ENCODE measurements at places on chromosomes 7 and 10.

DNA sequence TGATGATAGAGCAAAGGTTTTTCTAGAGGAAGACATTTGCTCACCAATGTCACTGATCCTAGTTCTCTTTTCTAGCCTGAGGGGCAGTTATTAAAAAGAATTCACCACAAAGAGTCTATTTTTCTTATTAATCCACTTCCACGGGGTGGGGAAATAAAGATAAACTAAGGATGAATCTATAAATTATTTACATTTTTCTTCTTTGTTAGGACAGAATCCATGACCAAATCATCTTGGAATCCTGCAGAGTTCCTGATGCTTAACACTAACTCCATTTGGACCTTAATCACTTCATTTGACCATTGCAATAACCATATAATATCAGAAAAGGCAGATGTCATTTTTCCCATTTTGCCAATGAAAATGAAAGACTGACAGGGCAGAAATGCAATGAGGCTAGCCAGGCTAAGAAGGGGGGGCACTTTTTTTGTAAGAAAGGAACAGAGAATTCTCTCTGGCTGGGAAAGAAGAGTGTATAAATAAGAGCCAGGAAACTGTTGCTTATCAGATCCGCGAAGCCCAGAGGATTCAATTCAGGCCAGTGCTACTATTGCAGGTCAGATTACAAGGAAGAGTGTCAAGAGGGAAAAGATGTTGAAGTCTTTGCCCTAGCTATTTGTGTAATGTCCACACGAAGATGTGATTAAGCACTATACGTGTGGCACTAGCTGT, 433.2 kb downstream of the TNS3 start:
- no peak for DNase-seq

GRCh38 chr10:124075231-124075955, 18.0 kb downstream of the CHST15 start:
- no peak for DNase-seq

DNA sequence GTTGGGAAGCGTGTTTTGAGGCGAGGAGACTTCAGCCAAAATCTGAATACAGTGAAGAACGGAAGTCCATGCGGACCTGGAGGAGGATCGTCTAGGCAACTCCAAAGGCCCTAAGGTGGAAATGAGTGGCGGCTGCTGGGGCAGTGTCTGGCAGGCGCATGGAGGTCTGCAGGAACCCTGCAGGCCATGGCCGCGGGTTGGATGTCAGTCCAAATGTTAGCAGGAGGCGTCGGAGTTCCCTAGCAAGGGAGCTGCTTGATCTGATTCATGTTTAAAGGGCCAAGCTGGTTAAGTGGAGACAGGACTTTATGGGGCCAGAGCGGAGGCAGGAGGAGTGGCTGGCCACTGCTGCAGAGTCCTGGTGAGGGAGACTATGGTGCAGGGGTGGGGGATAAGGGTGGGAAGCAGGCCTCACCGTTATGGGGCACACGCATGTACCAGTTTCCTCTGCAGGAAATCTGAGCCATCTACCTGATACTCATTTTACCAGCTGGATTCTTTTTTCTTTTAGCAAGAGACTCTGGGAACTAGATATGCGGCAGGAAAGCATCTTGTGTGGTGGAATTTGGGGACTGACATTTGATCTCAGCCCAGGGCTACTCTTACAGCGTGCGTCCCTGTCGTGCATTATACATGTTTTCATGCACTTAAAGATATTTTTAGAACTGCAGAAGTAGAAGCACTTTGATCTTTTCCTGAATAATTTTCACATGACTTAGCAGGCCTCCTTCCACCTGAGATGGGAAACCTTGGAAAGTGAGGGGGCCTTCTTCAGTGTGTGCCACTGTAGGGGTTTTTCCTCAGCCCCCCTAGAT, 6.6 kb upstream of the REPIN1 start:
- DNase-seq = no peak

GRCh38 chr7:44150466-44150832, 9.3 kb upstream of the MYL7 start:
- no peak for DNase-seq

- no peak for DNase-seq
These were observed 4.2 kb downstream of the GTPBP4 start for GRCh38 chr10:992467-992866.

- DNase-seq = no peak
These were observed 489.4 kb downstream of the SEMA3D start for GRCh38 chr7:84697506-84697905.

DNA sequence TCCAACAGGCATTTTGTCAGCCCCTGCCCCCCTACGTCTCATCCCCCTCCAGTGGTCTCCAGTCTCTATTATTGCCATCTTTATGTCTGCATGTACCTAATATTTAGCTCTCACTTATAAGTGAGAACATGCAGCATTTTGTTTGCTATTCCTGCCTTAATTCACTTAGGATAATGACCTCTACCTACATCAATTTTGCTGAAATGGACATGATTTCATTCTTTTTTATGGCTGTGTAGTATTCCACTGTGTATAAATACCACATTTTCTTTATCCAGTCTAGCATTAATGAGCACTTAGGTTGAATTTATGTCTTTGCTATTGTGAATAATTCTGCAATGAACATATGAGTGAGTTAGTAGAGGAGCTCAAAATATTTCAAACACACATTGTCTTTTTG, 229.9 kb downstream of the SEMA3E start:
- no peak for DNase-seq

- DNase-seq = no peak
These were observed 107.2 kb upstream of the LYZL2 start for GRCh38 chr10:30736685-30737232.

Measured in stimulated activated CD4-positive, alpha-beta T cell treated with anti-CD3 and anti-CD28 coated beads, TNF-alpha, amount 100 ng/mL, for 1 hour (primary cell).